Dorsolateral prefrontal cortex (tissue), 122 donors: ENCODE measurements at places on chromosomes 3 and 15. TPM values are rescaled to one million over a fixed set of nuclear protein-coding genes. Genes with fewer than 3 reads are reported as not detected.

DNA sequence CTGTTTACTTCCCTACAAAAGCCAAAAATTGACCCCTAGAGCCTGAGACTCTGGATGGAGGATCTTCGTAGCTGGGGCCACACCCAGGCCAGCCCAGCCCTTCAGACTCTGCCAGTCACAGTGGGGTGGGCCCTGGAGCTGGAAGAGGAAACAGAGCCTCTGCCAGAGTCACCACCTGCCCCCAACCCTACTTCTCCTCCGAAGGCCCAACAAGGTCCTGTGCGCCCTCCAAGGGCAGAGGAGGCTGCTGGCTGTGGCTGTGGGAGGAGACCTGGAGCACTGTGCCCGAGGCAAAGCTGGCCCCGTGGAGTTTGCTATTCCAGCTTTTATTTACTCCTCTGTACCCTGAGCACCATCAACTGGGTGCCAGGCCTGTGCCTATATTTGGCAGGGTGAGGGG lies 19.0 kb downstream of the CISH start:
- DNase-seq, result no peak

DNA sequence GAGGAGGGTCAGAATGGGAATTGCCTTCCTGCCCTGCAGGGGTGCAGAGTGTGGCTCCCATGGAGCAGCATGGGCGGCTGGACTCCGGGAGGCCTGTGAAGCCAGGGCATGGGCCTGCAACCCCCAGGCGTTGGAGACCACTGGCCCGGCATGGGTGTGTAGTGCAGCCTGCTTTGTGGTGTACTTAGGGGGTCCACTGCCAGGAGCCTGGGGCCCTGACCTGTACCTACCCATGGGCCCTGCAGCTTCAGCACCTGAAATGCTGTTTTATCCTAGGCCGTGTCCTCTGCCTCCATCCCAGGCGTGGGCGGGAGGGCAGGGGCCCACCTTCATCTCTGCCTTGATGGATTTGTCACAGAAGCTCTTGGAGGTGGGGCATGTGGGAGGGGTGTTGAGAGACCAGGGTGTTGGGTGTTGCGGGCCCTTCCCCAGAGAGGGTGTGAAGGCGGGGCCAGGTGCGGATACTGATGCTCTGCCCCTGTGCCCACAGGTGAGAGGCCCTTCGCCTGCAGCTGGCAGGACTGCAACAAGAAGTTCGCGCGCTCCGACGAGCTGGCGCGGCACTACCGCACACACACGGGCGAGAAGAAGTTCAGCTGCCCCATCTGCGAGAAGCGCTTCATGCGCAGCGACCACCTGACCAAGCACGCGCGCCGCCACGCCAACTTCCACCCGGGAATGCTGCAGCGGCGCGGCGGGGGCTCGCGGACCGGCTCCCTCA lies 45.0 kb downstream of the KLF13 start:
- no peak for DNase-seq

GRCh38 chr15:23801881-23802280 lies 114.8 kb upstream of the NDN start:
- DNase-seq, result no peak

- DNase-seq, result no peak
Observed at GRCh38 chr3:29338377-29338776, 57.5 kb downstream of the RBMS3 start.

- no peak for DNase-seq
Observed at GRCh38 chr15:27662892-27663291, 436.2 kb downstream of the OCA2 start.

GRCh38 chr3:65577843-65578430 lies 460.8 kb downstream of the MAGI1 start:
- DNase-seq, result no peak

GRCh38 chr15:63953524-63953923 lies 92.8 kb downstream of the DAPK2 start:
- DNase-seq, result no peak

DNA sequence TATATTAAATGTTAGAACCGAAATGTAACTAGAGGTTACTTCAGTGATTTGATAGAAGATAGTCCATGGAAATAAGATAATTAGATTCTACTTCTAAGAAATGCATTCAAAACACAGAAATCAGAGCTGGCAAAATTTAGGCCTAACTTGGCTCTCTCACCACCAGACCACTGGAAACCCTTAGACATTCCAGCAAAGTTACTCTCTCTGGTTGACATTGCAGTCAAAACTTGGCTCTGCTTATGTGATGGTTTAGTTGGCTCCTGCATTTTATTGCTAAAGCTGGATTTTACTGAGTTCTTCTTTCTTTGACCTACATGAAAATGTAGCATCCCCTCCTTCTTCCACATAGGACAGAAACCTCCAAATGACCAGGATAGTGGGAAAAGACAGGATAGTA lies 35.4 kb upstream of the CBLB start:
- DNase-seq, result no peak

GRCh38 chr15:100987143-100987542 lies 68.0 kb downstream of the LRRK1 start:
- no peak for DNase-seq

DNA sequence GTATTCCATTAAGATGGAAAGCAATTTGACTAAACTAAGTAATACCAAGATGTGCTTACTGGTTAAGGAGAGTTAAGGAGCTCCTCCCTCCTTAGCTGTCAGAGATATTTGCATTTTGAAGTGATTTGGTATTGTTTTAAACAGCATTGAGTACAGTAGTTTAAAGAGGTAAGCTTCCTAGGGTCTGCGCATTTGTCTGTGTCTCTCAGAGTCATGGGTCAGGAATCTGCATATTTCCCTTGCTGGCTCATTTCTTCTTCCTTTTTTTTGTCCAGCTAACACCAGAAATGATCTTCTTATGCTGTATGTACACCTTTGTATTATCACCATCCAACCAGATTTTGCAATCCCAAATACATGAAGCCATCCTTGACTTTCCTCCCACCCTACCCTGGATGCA lies 163.0 kb upstream of the BFSP2 start:
- DNase-seq, result no peak

DNA sequence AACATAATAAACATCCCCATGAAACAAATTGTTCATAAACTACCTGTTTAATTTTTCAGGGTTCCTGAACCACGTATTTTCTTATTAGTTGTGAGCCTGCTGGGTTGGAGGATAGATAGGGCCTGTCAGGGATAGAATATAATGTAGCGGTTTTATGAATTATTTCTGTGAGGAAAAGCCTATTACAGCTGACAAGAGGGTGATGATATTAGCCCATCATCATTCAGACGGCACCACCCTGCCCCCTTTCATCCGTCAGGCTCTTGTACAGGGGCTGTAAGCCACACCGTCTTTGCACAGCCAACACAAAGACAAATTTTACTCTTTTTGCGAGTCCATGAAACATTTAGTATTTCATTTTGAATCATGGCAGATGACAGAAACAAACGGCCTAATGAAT lies 335.3 kb upstream of the TMCO5A start:
- DNase-seq, result no peak

GRCh38 chr3:113165841-113166240 lies 45.5 kb upstream of the BOC start:
- no peak for DNase-seq

- no peak for DNase-seq
Observed at GRCh38 chr15:49229922-49230321, 59.9 kb downstream of the GALK2 start.

- no peak for DNase-seq
Observed at GRCh38 chr3:48301800-48302166, 31.7 kb downstream of the SPINK8 start.

DNA sequence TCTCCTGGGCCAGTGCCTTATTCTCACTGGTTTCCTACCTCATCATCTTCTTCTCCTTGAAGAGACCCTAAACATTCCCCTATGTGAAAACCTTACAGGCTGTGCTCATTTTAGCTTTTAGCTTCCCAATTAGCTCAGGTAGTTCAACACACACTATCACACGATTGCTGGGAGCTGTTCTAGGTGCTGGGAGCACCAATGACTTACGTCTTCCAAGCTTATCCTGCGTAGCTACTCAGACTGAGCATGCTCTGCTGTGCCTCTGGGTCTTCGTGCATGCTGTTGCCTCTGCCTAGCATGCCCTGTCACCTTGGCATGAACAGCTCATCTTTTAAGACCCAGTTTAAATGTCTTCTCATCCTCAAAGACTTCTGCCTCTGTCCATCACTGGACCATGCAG lies 55.7 kb upstream of the APEH start:
- no peak for DNase-seq

- DNase-seq, result no peak
Observed at GRCh38 chr3:52022323-52023100, 26.8 kb upstream of the RPL29 start.

DNA sequence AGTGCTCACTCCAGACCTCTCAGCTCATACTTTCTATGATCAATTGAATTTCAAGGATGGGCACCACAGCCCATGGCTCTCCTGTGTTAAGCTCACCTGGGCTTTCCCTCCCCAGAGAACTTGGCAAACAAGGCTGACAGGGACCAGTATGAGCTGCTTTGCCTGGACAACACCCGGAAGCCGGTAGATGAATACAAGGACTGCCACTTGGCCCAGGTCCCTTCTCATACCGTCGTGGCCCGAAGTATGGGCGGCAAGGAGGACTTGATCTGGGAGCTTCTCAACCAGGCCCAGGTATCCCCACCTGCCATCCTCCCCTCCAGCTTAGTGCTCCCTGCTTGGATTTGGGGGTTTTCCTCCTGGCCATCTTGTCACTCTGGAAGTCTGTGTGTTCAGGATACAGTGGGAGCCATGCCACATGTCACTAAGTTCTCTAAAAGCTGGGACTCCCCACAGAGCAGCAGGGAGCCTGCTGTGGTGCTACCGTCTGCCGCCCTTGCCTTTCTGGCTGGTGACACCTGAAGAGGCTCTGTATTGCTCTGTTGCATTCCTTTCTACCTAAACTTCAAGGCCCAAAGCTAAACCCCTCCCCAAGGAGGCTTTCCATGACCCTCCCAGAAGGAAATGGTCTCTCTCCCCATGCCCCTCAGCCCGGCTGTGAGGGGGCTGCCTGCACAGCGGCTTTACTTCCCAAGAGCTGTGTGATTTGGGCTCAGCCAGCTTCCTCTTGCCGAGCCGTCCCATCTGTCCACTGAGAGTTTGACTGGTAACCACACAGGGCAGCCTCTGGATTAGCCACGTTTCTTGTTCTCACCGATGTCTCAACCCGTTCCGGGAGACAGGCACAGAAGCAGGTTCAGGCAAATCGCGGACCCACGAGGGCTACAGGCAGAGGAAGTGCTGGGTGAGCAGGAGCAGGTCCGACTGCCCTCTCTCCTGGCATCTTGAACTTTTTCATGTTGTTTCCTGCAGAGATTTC lies 10.8 kb downstream of the TF start:
- no peak for DNase-seq

- no peak for DNase-seq
Observed at GRCh38 chr15:92020804-92021203, 167.3 kb downstream of the SLCO3A1 start.

- DNase-seq, result no peak
Observed at GRCh38 chr3:16382845-16383244, 117.8 kb downstream of the OXNAD1 start.

Gene FBXW12
- 2.3 TPM for total RNA-seq

Gene ACSBG1
- total RNA-seq, result 112 TPM

Gene PLSCR2
- not detected for total RNA-seq

Gene ZBED2
- total RNA-seq, result not detected

Gene SLC2A2
- not detected for total RNA-seq

Gene CLDN18
- not detected for total RNA-seq
